ENCODE measurements at places on chromosomes 12 and 14.

- DNase-seq, result no peak
Measured at GRCh38 chr14:88326352-88327103, 3.5 kb upstream of the KCNK10 start.

DNA sequence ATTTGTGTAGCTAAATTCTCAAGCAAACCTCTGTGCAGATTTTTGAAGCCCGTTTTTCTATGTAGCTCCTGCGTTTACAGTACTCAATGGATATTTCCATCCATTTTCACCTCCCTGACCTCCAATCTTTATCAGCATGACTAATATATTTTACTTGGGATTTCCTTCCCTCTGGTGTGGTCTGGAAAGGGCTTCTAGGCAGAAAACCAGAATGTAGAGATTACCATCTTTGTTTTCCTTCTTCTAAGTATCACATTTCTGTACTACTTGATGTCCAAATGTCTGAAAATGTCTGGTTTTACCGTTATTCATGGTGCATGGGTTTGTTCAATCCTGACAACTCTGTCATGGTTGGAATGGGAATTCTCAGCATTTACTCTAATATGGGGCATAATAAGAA, 907.6 kb upstream of the FLRT2 start:
- DNase-seq, result no peak

- no peak for DNase-seq
Measured at GRCh38 chr14:95833429-95833828, 43.2 kb upstream of the TUNAR start.

- no peak for DNase-seq
Measured at GRCh38 chr12:70427611-70428010, 61.5 kb downstream of the KCNMB4 start.

- no peak for DNase-seq
Measured at GRCh38 chr12:124660851-124661250, 93.4 kb upstream of the NCOR2 start.

- no peak for DNase-seq
Measured at GRCh38 chr14:55336691-55337090, 65.5 kb downstream of the FBXO34 start.

Data from CD4-positive, alpha-beta T cell treated with Interferon gamma for 1 hour (primary cell).